ENCODE measurements at places on chromosomes 12 and 14.

- H3K27ac ChIP-seq = no peak overlapping the region
- H3K27me3 ChIP-seq = no peaks in the 10 kb centered on the region
- no peaks in the 10 kb centered on the region for H3K36me3 ChIP-seq
- H3K4me3 ChIP-seq = no peak overlapping the region
- H3K4me1 ChIP-seq = peaks cover 1% of the 10 kb centered on the region
- no peak for DNase-seq
These were observed 17.1 kb downstream of the MRPL42 start for GRCh38 chr12:93484315-93484981.

GRCh38 chr14:96363751-96364336, 518 bp downstream of the GSKIP start:
- no peak for DNase-seq
- no peaks in the 10 kb centered on the region for H3K27me3 ChIP-seq
- H3K36me3 ChIP-seq = no peaks in the 10 kb centered on the region
- no peak overlapping the region for H3K27ac ChIP-seq
- peaks cover 7% of the 10 kb centered on the region for H3K4me1 ChIP-seq

DNA sequence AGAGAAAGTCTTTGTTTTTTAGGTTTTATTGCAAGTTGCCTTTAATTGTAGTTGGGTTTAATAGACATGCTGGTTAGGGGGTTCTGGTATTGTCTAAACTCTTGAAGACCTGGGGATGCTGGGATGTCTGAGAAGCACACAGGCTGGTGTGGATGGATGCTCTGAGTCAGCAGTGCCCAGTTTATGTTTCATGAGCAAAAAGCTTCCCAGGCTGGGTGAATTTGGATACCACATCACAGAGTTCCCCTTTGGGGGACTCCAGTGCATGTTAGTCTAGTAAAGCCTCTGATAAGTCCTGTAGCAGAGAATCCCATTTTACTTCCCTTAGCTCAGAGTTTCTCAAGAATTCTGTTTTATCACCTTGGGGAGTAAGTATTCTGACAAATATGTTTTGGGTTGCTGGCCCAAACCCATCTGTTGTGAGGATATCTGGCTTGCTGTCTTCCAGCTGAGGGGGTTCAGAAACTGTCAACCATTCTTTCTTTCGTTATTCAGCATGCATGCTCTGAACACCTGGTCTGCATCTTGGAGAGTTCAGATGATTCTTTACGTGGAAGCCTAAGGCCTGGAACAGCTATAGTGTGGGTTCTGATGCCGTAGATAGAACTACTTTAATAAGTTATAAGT, 509.1 kb downstream of the VRK1 start:
- no peak overlapping the region for H3K4me3 ChIP-seq
- no peak overlapping the region for H3K27ac ChIP-seq
- H3K36me3 ChIP-seq = no peaks in the 10 kb centered on the region
- DNase-seq = no peak

- H3K36me3 ChIP-seq = no peaks in the 10 kb centered on the region
- no peaks in the 10 kb centered on the region for H3K27me3 ChIP-seq
- H3K4me1 ChIP-seq = peaks cover 14% of the 10 kb centered on the region
- no peak overlapping the region for H3K27ac ChIP-seq
These were observed 2.3 kb upstream of the SCNN1A start for GRCh38 chr12:6377667-6377994.

- no peaks in the 10 kb centered on the region for H3K27me3 ChIP-seq
- no peaks in the 10 kb centered on the region for H3K36me3 ChIP-seq
- no peaks in the 10 kb centered on the region for H3K4me1 ChIP-seq
- no peak overlapping the region for H3K27ac ChIP-seq
- no peak for DNase-seq
These were observed 73.2 kb upstream of the VRK1 start for GRCh38 chr14:96723946-96724345.

DNA sequence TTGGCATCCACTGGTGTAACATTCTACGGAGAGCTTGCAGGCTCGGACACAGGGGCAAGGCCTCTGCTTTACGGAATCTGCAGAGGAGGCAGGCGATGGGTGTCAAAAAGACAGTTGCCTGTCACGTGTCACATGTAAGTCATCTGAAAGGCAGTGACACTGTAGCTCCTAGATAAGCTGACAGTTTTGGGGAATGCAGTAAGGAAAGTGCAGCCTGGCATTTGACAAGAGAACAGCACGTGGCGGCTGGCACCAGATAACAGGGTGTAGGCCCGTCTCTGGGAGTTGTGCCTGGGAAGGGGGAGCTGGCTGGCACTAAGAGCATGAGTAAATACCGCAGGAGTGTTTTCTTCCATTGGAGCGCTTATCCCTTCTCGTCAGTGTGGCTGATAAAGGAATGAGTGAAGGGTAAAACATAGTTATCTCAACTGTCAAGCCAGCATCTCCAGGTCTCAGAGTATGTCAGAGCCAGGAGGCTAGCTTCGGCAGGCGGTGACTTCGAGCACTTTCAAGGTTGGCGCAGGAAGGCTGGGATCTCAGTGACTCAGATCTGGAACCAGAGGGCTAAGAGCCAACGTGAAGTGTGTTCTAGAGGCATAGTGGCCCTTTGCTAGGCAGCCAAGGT, 26.1 kb downstream of the ADCK1 start:
- no peaks in the 10 kb centered on the region for H3K36me3 ChIP-seq
- no peak overlapping the region for H3K4me3 ChIP-seq

DNA sequence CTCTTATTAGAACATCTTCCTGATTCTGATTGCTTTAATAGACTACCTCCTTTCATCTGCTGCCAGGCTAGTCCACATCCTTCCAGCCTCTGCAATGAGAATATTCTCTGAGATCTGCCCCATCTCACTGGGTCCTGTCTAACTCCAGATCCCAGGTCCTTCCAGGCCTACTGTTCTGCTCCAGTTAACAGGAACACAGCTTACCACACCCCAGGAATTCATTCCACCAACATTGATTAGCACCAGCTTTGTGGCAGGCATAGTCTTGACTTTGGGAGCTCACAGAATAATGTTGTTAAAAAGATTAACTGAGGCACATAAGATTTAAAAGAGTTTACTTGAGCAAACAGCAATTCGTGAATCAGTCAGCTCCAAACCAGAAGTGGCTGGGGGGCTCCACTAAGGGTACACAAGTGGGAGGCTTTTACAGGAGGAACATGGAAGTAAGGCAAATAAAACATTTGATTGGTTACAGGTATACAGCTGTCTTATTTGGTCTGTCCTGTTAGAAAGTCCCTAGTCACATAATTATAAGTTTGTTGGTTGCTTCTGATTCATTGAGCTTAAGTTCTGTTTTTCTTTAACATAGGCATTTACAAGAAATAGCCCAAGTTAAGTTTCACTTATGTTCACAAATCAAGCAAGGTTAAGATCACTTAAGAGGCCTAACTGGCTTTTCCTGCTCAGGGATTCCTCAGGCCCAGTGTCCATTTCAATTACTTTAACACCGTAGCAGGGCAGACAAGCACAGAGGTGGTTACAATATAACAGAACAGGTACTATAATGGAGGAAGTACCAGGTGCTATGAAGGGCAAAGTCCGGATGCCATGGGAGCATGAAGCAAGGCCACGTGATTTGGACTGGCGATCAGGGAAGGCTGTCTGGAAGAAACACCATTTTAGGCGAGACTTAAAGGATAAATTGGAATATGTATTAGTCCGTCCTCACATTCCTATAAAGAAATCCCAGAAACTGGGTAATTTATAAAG, 12.2 kb upstream of the MYH7 start:
- H3K4me3 ChIP-seq = no peak overlapping the region
- H3K27me3 ChIP-seq = no peaks in the 10 kb centered on the region
- no peaks in the 10 kb centered on the region for H3K4me1 ChIP-seq
- H3K36me3 ChIP-seq = no peaks in the 10 kb centered on the region
- DNase-seq = no peak
- no peak overlapping the region for H3K27ac ChIP-seq

- no peaks in the 10 kb centered on the region for H3K27me3 ChIP-seq
- H3K4me3 ChIP-seq = no peak overlapping the region
- H3K27ac ChIP-seq = no peak overlapping the region
- no peak for DNase-seq
- no peaks in the 10 kb centered on the region for H3K4me1 ChIP-seq
- H3K36me3 ChIP-seq = no peaks in the 10 kb centered on the region
These were observed 40.0 kb downstream of the PACS2 start for GRCh38 chr14:105354541-105354940.

- H3K36me3 ChIP-seq = no peaks in the 10 kb centered on the region
- H3K27ac ChIP-seq = peak overlapping the region; percentile 87
- peaks cover 14% of the 10 kb centered on the region for H3K4me1 ChIP-seq
- H3K27me3 ChIP-seq = no peaks in the 10 kb centered on the region
These were observed 122.0 kb downstream of the RAD51B start for GRCh38 chr14:67941456-67942018.

- H3K4me3 ChIP-seq = no peak overlapping the region
- H3K27me3 ChIP-seq = no peaks in the 10 kb centered on the region
- no peak overlapping the region for H3K27ac ChIP-seq
- DNase-seq = no peak
These were observed 124.3 kb downstream of the RASSF9 start for GRCh38 chr12:85711735-85712390.

DNA sequence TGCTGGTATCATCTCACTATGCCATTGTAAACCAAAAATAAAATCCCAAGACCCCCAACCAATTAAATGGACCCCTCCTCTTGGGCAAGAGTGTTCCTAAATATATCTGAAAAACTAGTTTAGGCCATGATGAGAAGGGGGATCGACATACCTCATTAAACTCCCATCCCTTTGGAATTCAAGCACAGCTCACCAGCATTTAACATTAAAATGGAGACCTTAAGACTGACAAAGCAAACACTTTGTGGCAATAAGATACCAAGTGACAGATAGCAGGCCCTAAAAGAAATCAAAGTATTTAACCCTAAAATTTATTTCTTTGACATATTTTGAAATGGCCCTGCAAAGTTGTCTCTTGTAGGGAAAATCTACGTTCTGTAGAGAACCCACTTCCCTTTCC, 387.9 kb downstream of the KCNH5 start:
- H3K4me1 ChIP-seq = no peaks in the 10 kb centered on the region
- no peaks in the 10 kb centered on the region for H3K36me3 ChIP-seq
- no peak for DNase-seq
- H3K27ac ChIP-seq = no peak overlapping the region
- no peak overlapping the region for H3K4me3 ChIP-seq
- no peaks in the 10 kb centered on the region for H3K27me3 ChIP-seq

- peak overlapping the region; percentile 37 for H3K4me3 ChIP-seq
- H3K36me3 ChIP-seq = no peaks in the 10 kb centered on the region
- H3K27me3 ChIP-seq = no peaks in the 10 kb centered on the region
These were observed 890 bp upstream of the KIF26A start for GRCh38 chr14:104137297-104138097.

DNA sequence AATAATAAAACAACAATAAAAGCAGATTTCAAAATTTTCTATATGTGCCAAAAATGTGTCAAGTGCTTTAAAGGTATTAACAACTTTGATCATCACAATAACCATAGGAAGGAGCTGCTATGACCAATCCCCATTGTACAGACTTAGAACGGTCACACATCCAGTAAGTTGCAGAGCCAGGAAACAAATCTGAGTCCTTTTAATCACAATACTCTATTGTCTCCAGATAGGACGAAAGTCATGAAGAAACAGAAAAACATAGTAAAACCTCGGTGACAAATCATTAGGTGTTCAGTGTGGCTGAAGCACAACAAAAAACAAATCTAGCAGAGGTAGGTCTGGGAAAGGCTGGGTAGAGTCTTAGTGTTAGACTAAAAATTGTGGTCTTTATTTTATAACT, 178.8 kb downstream of the GRIP1 start:
- no peak overlapping the region for H3K4me3 ChIP-seq
- no peaks in the 10 kb centered on the region for H3K27me3 ChIP-seq
- H3K36me3 ChIP-seq = no peaks in the 10 kb centered on the region
- H3K4me1 ChIP-seq = no peaks in the 10 kb centered on the region
- H3K27ac ChIP-seq = no peak overlapping the region

DNA sequence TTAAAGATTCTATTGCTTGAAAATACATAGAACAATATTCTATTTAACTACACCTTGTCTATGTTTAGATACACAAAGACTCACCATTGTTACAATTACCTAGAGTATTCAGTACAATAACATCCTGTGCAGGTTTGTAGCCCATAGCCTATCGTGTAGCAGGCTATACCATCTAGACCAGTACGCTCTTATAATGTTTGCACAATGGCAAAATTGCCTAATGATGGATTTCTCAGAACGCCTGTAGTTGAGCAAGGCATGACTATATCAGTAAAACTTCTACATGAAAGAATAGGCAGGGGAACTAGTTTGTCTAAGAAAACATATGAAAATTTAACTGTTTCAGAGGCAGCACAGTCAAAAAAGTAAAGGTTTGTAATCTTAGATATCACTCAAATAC, 375.9 kb downstream of the DAD1 start:
- no peak overlapping the region for H3K4me3 ChIP-seq
- H3K4me1 ChIP-seq = no peaks in the 10 kb centered on the region
- H3K36me3 ChIP-seq = no peaks in the 10 kb centered on the region
- no peaks in the 10 kb centered on the region for H3K27me3 ChIP-seq
- DNase-seq = no peak

All from ovary (tissue), 10 donors.